Activated CD4-positive, alpha-beta T cell treated with anti-CD3 and anti-CD28 coated beads for 36 hours (primary cell): ENCODE measurements at places on chromosomes 11 and 22. TPM values are rescaled to one million over a fixed set of nuclear protein-coding genes. Genes with fewer than 3 reads are reported as not detected.

DNA sequence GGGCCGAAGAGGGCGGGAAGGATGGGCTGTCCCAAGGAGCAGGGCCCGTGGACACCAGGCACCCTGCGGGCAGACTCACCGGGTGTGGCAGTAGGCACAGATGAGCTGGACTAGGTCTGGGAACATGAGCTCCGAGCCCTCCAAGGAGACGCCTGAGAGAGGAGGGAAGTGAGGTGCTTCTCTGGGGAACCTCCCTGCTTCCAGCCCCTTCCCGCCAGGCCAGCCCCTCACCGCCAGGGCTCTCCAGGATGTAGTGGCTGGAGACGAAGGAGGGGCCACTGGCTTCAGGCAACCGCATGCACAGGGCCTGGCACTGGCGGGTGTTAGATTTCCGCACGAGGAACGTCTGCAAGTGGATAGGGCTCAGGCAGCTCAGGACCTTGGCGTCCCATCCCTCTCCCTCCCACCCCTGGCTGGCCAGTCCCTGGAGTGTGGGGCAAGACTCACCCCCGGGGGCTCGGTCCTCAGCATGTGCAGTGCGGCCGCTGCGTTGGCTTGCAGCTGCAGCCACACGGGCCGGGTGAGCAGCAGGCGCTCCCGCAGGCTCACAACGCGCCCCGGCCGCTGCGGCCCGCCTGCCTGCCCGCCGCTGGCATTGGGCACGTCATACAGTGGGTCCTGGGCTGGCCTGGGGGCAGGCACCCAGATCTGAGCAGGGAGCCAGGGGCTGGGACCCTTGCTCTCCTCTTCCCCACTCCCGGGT lies 552 bp downstream of the RIN1 start:
- DNase-seq, result no peak

GRCh38 chr11:61090982-61091372 lies 11.3 kb upstream of the CD5 start:
- DNase-seq, result peak; percentile 36

GRCh38 chr11:83044958-83045712 lies 26.6 kb downstream of the RAB30 start:
- no peak for DNase-seq

GRCh38 chr11:29657709-29658108 lies 359.1 kb downstream of the KCNA4 start:
- DNase-seq, result no peak

DNA sequence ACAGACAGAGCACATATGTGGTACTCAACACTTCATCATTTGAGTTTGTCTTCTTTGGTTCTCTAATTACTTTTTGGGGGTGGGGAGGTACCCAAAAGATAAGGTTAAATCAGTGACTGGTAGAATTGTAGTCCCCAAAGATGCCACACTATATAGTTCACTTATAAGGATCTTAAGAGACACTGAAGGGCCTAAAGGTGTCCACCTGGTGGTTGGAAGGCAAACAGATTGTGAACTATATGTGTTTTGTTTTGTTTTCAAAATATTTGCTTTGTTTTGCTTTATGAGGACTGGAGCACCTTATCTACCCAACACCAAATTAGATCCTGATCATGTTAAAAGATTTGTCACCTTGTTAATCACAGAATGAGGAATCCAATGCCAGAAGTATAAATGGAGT lies 136.1 kb downstream of the DCDC1 start:
- DNase-seq, result no peak

DNA sequence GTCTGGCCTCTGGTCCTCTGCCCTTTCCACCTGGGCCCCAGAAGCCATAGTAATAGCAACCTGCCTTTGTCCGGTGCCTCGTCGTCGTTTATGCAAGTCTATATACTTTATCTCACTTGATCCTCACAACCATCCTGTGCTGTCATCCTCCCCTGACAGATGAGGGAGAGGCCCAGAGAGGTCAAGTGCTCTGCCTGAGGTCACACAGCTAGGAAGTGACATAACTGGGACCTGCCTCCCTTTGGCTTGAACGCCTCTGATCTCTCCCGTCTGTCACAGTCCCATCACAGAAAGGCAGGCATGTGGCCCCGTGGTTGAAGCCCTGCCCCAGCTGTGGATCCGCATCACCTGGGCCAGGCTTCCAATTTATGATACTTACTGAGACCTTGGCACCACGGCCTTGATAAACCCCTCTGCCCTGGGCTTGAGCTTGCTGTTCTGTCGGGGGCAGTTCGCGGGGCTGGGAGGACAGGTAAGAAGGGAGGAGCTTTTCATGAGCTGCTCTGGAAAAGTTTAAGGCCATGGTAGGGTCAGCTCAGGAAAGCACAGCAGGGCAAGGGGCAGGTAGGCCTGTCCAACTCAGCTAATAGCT lies 247.0 kb downstream of the ST3GAL4 start:
- DNase-seq, result no peak

The KCNJ1 gene
- not detected for total RNA-seq

The CRYBB3 gene
- not detected for total RNA-seq
